T-cell (primary cell): ENCODE measurements at places on chromosomes 5 and 9.
A peak's percentile ranks its signal among the peaks of the same experiment; 100 is the strongest.

DNA sequence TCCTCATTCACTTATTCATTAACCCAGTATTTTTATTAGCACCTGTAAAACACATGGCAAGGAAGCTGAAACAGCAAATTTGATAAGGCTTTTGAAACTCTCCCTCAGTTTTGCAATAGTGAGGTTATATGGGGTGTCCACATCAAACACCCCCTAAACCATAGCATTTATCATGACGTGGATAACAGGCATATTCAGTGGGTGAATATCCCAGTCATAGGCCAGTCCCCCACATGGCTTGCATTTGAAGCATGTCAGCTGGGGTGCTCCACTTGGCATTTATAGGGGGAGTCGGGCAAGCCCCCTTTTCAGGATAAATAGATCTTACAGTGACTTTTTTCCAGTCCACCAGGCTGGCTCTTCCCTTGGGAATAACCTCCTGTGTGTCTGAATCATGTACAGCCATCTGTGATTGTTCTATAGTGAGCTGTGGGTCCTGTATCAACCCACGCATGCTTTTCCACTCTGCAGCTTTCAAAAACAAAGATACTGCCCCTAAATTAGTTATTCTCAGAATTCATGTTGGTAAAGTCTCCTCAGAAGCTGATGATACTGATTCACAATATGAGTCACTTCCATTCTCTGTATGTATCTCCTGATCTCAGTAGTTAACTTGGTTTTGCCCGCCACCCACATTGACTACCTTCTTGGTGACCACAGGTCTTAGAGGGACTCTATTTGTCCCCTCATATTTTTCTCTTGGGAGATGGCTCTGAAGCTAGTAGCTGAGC is 84.4 kb upstream of the SPIN1 start:
- DNase-seq: no peak

GRCh38 chr5:177526791-177527190 is 10.0 kb upstream of the DDX41 start:
- no peak for DNase-seq

DNA sequence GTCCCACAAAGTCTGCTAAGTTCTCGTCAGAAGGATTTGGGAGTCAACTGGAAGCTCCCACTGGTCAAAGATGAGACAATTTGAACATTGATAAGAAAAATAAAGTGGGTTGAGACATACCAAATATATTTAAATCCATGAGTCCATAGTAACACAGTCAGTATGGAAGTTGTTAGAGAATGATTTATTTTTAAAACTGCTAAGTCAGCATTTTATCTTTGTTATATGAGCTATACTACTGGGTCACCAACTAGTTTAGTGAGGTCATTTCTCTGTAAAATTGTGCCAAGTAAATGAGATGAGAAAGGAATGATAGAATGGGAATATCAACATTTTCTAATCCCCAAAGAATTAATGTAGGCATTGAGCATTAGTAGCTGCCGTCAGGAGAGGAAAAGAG is 60.2 kb downstream of the UHRF2 start:
- no peak for DNase-seq

DNA sequence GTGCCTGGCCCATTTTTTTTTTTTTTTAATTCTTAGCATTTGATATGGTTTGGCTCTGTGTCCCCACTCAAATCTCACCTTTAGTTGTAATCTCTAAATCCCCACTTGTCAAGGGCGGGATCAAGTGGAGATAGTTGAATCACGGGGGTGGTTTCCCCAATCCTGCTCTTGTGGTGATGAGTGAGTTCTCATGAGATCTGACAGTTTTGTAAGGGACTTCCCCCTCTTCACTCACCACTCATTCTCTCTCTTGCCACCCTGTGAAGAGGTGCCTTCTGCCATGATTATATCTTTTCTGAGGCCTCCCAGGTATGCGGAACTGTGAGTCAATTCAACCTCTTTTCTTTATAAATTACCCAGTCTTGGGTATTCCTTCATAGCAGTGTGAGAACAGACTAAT is 27.2 kb downstream of the NDUFAF2 start:
- no peak for DNase-seq

- DNase-seq: no peak
Observed at GRCh38 chr9:8241201-8241600, 441.6 kb upstream of the DMAC1 start.

DNA sequence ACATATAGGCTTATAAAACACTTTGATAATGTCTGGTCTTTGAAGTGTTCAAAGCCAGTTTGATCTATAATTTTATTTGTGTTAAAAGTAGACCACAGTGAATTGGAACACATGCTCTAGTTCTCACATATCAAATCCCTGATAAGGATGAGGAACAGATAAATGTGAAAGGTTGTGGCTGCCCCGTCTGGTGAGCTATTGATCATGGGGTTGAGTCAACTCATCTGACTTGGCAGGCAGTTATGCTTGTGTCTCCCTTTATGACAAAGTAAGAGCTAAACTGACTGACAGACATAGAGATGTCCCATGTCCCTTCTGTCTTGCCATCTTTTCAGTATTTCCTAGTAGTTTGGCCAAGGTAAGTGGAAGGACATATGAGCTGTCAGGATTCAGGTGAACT is 2.9 kb upstream of the ERMP1 start:
- no peak for DNase-seq

DNA sequence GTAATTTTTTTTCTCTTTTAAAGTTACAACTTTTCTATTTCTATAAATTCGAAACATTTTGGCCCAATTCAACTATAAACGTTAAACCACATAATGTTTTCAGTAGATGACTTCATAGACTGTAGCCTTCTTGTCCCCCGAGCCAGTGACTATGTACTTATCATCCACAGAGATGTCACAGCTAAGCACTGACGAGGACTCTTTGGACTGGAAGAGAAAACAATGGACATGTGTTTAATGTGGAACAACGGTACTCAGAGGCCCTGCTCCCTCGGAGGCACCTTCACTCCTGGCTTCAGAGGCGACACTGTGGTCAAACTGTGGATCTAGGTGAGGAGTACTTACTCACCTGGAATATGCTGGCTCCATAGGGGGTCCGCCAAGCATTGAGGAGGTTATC is 105.2 kb downstream of the TLE1 start:
- no peak for DNase-seq

- no peak for DNase-seq
Observed at GRCh38 chr9:130421154-130421801, 23.5 kb upstream of the ASS1 start.

DNA sequence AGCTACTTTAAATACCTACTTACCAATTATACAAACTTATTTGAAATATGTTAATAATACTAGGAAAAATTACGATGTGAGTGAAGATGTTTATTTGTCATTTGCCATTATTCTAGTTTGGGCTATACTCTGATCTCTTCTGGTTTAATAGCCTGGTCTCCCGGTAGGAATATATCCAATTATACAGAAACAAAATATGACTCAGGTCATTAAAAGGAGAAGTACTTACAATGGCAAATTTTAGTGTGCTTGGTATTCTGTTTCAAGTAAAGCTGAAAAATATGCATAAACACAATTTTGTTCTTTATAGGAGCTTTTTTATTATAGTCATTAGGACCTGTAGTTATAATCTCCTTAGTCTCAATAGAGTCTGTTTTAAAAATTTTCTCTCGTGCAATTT is 176.8 kb downstream of the SLCO4C1 start:
- DNase-seq: no peak

DNA sequence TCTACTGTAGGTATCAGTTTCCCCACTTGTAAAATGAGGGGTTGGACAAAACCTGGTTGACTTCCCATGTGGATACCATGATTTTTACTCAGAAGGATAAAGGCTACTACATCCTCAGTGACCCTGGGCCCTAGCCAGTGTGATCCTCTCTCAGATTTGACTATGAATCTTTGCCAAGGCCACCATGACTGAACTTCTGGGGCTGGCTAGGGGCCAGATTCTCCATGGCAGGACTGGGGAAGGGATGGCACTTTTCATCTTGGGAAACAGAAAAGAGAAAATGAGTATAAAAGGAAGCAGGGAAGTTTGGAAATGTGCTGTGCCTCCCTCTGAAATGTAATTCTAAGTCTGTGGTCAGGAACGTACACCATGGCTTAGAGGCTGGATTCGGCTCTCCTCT is 1.4 kb upstream of the FSTL4 start:
- no peak for DNase-seq

DNA sequence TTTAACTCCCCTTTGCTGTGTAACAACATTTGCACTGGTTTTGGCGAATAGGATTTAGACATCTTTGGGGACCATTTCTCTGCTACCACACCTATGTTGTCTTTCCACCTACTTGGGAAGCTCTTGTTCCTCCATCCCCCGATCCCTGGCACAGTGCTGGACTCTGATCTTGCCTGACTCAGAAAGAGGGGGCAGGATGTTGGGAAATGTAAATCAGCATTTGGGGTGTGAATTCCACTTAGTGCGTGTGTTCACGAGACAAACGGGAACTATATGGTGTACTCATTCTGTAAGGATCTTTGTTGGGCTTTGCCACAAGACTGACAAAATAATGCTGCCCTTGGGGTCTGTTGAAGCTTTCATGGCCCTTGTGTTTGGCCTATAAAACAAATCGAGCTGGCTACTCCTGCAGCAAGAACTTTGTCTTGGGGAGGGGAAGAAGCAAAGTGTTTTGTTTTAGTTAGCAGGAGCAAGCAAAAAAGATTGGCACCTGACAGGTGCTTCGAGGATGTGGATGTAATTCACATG is 18.5 kb downstream of the TMEM268 start:
- DNase-seq: no peak

GRCh38 chr9:105385381-105385985 is 62.4 kb upstream of the FSD1L start:
- peak; percentile 25 for DNase-seq

DNA sequence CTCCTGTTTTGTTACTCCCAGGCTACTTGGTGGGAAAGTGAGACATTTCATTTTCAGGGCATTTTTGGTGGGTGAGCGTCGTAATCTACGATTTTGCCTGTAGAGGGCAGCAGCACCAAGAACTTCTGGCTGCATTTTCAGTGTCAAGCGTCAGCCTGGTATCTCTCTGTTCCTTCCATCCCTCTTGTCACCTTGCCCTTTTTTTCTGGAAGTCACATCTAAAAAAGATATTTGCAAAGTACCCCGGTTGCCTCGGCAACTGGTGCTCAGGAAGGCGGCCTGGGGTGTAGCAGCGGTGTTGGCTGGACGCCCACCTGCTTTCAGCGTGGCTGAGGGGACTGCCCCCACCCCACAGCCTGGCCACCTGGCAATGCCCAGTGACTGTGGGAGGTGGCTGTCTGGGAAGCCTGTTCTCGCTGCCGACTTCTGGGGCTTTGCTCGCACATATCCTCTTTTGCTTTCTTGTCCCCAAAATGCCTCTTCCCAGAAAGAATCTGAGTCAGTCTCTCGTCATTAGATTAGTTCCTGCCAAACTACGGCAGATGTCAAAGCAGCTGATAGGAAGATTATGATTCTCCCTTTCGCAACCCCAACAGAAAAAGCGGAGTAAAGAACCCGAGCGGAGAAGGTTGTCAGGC is 84.5 kb downstream of the ACER2 start:
- no peak for DNase-seq

DNA sequence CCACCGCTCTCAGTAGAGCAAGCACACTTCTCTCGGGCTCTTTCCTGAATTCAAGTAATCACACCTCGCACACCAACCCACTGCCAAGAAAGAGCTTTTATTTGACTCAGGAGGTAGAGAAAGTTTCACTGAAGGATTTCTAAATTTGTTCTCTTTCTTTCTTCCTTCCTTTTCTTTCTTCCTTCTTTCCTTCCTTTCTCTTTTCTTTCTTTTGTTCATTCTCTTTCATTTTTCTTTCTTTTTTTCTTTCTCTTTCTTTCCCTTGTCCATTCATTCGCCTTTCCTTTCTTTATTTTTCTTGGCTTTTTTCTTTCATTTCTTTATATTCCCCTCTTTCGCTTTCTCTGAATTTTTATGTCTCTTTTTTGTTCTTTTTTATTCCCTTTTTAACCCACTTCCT is 300.1 kb downstream of the ENC1 start:
- DNase-seq: no peak

DNA sequence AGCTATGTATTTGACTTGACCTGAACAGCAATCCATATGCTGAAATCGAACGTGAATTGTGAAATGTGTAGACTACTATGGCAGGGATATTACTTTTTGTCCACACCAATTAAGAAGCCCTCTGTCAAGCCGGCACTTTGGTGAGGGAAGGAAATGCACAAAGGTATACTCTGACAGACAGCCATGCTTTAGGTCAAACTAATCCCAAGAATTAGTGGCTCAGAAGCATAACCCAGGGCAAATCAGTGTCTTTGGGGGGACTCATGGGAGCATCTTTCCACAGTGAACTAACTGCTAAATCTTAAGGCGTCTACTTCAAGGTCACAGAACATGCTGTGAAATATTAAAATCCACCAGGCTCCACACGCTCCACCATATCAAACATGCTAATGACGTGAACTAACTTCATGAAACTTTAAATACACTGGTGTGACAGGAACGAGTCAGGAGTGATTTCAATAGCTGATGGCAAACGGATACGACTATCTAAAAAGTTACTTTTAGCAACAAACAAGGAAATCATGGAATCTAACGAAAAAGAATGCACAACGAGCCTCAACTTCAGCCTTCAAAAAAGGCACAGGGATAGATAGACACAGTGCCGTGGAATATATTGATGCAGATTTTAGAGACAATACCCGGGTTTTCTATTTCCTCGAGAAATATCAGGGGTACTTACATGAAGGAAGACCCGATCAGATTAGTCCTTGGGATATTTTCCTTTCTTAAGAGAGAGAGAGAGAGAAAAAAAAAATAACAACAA is 527 bp downstream of the MEF2C start:
- DNase-seq: no peak

DNA sequence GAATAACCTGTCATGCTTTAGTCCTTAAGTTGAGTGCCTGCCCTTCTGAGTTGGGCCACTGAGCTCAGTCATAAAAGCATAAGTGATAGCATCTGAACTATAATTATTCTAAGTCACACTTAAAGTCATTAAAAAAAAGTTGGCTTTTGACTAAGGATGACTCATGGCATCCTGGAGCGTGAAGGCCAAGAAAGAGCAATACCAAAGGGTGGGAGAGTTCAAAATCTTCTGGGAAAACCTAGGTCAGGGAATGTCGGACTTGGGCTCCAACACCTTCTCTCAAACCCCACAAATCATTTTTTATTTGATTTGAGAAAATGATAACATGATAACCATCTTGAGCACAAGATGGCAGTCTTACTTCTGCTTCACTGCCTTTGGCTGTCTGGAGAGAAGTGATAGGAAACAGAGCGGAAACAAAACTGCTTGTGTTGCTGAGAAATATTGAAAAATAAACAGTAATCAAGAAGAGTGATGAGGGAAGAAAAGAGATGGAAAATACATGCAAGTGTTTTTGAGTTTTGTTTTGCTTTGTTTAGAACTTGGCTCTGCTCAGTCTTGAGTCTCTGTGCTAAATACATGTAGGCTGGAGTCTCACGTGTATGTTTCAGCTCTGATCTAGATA is 16.9 kb upstream of the NTRK2 start:
- no peak for DNase-seq

- DNase-seq: no peak
Observed at GRCh38 chr9:99237356-99237755, 15.3 kb downstream of the SEC61B start.
